Activated CD4-positive, alpha-beta memory T cell treated with anti-CD3 and anti-CD28 coated beads for 36 hours (primary cell): ENCODE measurements at places on chromosomes 1 and 21. TPM values are rescaled to one million over a fixed set of nuclear protein-coding genes. Genes with fewer than 3 reads are reported as not detected.

DNA sequence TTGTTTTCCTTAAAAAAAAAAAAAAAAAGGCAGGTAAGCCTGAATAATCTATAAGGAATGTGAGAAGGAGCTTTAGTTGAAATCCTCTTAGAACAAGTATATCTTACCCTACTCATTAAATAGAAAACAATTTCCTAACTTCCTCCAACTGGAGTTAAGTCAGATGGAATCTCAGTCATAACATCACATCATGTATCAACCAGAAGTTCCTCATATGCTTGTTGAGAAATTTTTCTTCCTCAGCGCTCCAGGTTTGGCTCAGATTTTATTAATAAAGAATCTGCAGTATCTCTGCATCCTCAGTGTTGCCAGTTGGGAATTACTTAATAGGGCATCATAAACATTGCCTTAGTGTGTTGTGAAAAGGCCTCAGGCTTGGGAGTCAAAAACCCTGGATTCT, 37.6 kb downstream of the DUSP10 start:
- H3K36me3 ChIP-seq = peaks cover 37% of the 10 kb centered on the region
- H3K27me3 ChIP-seq = no peaks in the 10 kb centered on the region
- DNase-seq = no peak
- no peak overlapping the region for H3K4me3 ChIP-seq
- peaks cover 23% of the 10 kb centered on the region for H3K4me1 ChIP-seq

The AKR7A3 gene
- 0.80 TPM for total RNA-seq

The DYNLT4 gene
- 0.40 TPM for total RNA-seq

The DYRK3 gene
- total RNA-seq = 10.1 TPM
